ENCODE measurements at places on chromosomes 3 and 15.

- peak; percentile 66 for DNase-seq
Measured at GRCh38 chr3:152183473-152183872, 85.3 kb upstream of the MBNL1 start.

DNA sequence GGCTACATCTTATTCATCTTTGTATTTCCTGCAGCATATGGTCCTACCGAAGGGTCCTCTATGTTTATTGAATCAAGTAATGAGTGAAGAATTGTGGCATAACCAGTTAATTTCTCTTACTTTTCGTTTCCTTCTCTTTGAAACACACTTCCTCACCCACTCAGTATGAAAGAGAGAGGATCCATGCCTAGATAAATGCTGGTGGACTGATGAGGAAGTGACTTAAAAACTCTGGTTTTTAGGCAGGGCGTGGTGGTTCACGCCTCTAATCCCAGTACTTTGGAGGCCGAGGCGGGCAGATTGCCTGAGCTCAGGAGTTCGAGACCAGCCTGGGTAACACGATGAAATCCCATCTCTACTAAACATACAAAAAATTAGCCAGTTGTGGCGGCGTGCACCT lies 2.2 kb upstream of the MB21D2 start:
- no peak for DNase-seq

- no peak for DNase-seq
Measured at GRCh38 chr15:57079446-57079845, 161.0 kb downstream of the TCF12 start.

DNA sequence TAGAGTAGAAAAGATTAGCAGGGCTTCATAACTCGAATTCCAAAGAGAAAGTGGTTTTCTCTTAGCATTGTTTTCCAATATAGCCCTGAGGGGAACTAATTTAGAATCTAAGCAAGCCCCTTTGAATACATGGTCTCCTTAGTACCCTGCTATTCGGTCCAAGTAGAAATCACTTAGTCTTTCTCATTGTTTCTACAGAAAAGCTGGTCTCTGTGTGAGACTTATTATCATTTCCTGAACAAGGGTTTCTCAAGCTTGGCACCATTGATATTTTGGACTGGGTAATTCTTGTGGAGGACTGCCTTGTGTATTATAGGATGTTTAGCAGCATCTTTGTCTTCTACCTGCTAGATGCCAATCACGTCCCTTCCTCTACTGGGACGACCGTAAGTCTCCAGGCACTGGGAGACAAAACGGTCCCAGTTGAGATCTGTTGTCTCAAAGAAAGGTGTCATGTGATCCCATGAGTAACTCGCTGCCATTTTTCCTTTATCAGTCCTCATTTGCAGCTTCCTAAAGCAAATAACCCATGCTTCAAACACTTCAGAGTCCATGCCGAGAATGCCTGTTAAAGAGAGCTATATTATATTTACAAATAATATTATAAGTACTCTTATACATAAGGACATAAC lies 230.7 kb upstream of the SLCO3A1 start:
- no peak for DNase-seq

GRCh38 chr15:68767833-68768232 lies 52.9 kb downstream of the ANP32A start:
- no peak for DNase-seq

GRCh38 chr3:169552533-169552932 lies 111.0 kb downstream of the MECOM start:
- DNase-seq = no peak

DNA sequence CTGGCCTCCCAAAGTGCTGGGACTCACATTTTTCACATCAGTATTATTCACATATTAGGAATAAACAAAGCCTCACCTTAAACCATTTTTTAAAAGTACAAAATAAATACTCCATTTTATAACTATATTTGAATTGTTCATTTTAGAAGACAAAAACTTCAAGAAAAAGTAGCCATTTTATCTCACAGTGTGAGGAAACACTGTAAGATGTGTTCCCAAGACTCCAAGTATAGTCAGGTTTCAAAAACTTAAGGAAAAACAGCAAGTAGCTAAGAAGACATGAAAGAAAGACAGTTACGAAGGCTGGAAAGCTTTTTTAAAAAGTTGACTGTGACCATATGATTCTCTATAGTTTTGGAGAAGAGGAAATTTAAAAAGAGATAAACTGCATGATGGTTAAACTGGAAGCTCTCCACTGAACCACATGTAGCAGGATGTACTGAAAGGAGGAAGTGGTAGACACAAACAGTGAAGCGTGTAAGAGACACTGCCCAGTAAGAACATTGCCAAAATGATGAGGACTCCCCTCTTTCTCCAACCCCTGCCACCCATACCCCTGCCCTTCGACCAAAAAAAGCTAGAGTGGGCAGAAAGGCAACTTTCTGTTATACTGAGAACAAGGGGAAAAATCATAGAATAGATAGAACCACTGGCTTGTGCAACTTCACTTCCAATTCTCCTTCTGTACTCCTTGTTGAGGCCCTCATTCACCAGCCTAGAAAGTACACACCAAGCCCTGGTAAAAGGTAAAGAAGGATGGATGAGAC lies 6.2 kb upstream of the TMF1 start:
- DNase-seq = no peak

Measured in fibroblast of skin of scalp (primary cell).